ENCODE measurements at places on chromosomes 6 and 20. TPM values are rescaled to one million over a fixed set of nuclear protein-coding genes. Genes with fewer than 3 reads are reported as not detected.

The BMP5 gene
- 0.16 TPM for total RNA-seq

The TCF21 gene
- 36.7 TPM for total RNA-seq

The BANF2 gene
- total RNA-seq: not detected

The CALHM5 gene
- 8.4 TPM for total RNA-seq

The DEFB123 gene
- total RNA-seq: not detected

The DSP gene
- total RNA-seq: 0.16 TPM

The HAO1 gene
- not detected for total RNA-seq

The TOX2 gene
- 1.6 TPM for total RNA-seq

The BPIFA1 gene
- total RNA-seq: not detected
